Fibroblast of skin of right quadriceps (primary cell): ENCODE measurements at places on chromosomes 12 and 14.

- DNase-seq, result no peak
Observed at GRCh38 chr12:122306407-122306806, 40.1 kb upstream of the VPS33A start.

- DNase-seq, result peak; percentile 18
Observed at GRCh38 chr12:113359133-113359938, 949 bp downstream of the PLBD2 start.

- DNase-seq, result no peak
Observed at GRCh38 chr12:50742776-50743175, 21.1 kb upstream of the ATF1 start.

GRCh38 chr14:104830781-104831180 is 29.9 kb downstream of the ZBTB42 start:
- DNase-seq, result no peak

DNA sequence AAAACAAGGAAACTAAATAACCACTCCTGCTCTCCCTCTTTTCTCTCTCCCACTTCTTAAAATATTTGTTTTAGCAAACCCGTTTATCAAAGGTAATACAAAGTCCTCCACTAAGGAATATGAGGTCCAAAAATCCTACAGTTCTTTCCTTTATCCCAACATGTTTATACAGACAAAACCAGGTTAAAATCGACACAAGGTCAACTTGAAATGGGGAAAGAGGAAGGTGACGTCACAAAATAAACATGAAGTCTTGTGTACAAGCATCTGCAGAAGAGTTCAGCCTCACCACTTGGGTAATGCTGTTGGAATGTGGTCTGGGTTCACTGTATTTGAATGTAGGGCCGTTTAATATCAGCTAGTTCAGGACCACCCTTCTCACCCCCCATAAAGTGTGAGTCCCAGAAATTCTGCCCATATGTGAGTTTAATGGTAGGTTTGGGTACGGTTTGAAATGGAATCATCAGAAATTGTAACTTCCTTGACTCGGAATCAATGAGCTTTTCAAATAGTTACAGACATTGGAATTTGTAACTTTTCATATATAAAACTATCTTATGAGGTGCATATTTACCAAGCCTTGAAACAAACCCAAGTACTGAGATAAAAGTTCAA is 120.0 kb upstream of the SLC38A2 start:
- peak; percentile 83 for DNase-seq

- no peak for DNase-seq
Observed at GRCh38 chr12:105862163-105862821, 276.5 kb downstream of the NUAK1 start.

DNA sequence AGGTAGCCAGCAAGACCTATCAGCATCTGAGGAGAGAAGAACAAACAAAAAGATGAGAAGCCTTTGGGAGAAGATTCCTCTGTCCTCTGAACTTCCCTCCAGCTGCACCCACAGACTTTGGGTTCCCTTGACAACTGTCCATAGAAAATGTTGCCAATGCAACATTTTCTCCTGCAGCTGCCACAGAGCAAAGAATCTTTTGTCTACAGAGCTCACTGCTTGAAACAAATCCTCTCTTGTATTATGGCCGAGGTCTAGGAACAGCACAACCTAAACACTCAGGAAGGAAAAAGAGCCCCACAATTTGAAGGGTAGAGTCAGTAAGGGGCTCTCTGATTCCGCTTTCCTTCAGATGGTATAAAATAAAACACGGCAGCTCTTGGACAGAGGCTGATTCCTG is 14.3 kb downstream of the POMT2 start:
- no peak for DNase-seq

DNA sequence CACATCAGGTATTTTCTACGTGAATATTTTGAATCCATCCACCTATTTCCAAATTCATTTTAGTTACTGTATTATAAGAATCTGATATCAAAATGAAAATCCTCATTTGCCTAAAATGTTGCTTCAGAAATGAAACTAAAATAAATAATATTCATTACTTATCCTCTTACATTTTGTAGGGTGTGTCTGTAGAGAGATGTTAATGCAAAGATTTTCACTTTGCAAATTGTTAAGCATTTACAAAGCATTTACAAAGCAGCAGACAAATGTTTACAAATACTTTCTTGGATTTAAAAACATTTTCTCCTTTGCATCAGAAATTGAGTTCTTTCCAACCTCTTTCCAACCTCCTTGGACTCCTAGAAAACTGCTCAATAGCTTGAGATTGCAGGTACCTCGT is 360.0 kb upstream of the DCN start:
- no peak for DNase-seq

- no peak for DNase-seq
Observed at GRCh38 chr12:26978801-26979200, 35.4 kb downstream of the TM7SF3 start.

DNA sequence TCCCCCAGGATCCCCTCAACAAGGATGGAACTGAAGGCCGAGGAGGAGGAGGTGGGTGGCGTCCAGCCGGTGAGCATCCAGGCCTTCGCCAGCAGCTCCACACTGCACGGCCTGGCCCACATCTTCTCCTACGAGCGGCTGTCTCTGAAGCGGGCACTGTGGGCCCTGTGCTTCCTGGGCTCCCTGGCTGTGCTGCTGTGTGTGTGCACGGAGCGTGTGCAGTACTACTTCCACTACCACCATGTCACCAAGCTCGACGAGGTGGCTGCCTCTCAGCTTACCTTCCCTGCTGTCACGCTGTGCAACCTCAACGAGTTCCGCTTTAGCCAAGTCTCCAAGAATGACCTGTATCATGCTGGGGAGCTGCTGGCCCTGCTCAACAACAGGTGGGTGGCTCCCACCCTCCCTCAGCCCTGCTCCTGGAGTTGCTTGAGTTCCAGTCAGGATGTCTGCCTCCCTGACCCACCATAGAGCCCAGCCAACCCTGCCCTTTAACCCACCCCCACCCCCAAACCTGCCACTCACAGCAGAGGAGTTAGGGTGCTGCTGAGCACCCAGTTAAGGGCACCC is 1.4 kb downstream of the ASIC1 start:
- DNase-seq, result no peak

DNA sequence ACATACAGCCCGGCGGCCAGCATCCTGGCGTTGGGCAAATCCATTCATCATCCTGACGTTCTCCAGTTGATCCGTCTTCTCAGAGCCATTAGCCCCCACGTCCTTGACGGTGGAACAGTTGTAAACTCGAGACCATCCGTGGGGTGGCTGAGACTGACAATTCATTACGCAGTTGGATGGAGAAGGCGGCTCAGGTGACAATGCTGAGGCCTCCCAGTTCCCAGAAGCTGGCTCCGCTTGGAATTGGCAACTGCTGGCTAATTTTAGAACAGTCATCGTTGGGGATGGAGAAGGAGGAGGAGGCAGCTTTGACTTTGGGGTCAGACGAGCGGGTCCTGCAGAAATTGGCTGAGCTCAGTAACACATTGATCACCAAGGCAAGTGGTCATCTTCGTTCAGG is 186.5 kb downstream of the PHETA1 start:
- DNase-seq, result no peak

GRCh38 chr14:71885301-71885700 is 46.9 kb upstream of the RGS6 start:
- DNase-seq, result no peak

DNA sequence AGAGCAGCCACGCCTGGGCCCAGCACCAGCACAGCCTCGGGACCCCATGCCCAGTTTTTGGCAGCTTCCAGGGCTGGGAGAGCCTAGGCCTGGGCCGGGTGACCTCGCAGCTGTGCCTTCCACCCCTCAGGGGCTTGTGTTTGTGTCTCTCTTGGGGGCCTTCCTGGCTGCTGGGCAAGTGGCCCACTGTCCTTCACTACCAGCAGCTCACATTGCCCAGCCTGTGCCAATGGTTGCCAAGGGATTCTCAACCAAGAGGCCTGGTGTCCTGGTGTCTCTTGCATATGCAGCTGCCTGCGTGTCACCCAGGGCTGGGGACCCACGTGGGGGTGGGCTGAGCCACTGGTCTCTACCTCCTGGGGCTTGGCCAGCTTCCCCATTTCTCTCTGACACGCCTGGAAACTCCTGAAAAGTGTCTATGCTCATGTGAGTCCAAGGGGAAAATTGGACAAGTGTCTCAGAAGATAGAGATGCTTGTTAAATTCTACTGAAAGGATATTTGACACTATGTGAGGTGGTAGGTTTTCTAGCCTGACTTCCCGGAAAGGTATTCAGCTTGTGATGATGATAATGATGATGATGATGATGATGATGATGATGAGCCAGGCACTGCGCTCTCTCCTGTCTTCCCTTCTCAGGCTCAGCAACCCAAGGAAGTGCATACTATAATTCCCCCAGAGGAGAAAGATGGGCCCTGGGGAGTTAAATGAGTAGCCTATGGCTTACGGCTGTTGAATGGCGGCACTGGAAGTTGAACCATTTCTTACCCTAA is 48.8 kb upstream of the ESRRB start:
- no peak for DNase-seq

- DNase-seq, result peak; percentile 88
Observed at GRCh38 chr14:23306412-23307145, at the start of gene BCL2L2. BCL2L2 (plus strand) TSS chr14:23306833; CDS start chr14:23307768, 935 bp downstream.

DNA sequence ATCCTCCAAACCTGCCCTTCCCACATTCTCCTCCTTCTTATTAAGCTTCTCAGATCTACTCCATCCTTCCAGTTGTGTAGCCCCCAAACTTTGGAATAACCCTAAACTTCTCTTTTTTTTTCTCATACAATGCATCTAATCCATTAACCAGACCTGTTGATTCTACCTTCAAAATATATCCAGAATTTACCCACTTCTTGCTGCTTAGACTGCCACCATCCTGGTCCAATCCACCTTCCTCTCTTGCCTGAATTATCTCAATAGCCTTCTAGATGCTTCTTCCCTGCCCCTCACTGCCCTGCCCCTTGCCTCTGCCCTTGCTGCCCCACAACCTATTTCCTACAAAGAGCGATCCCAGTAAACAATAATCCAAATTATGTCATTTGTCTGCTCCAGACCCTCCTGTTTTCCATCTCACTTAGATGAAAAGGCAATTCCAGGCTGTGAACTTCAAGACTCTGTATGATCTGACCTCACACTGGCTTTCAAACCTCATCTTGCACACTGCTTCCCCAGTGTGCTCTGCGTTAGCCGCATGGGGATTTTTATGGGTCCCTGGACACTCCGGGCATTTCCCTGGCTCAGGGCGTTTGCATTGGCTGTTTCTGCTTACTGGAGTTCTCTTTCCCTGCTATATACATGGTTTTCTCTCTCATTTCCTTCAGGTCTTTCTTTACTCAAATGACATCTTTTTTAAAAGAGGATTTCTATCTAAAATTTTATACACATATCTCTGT is 42.6 kb upstream of the HIF1A start:
- peak; percentile 42 for DNase-seq

- DNase-seq, result peak; percentile 11
Observed at GRCh38 chr12:52358575-52359350, 8.5 kb downstream of the KRT85 start.

DNA sequence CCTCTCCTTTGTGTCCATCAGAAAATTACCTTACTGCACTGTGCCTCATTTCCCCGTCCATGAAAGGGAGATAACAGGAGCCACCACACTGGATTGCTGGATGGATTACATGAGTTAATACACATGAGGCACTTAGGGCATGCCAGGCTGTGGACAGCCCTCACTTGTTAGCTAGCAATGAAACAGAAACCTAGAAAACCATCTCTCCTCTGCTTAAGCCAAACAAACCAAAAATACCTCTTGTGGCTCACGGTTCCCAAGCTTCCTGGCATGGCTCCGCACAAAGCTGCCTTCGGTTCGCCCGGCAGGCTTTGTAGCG is 660 bp upstream of the HCFC2 start:
- no peak for DNase-seq

GRCh38 chr14:53231171-53231570 is 78.0 kb upstream of the DDHD1 start:
- DNase-seq, result no peak

DNA sequence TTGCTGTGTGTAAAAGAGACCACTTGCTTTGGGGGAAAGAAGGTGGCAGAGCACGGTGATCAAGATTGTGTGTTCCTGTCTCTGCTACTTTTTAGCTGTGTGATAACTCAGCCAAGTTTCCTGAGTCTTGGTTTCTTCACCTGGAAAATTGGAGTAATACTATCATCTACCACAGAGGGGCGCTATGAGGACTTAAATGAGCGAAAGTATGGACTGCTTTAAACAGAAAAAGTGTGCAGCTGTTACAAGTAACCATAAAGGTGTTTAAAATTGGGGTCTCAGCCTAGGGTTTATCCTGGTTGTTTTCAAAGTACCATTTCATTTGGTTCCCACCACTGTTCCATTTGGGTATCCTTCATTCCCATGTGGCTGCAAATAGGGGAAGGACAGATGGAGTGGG is 65.9 kb upstream of the WSCD2 start:
- peak; percentile 7 for DNase-seq

DNA sequence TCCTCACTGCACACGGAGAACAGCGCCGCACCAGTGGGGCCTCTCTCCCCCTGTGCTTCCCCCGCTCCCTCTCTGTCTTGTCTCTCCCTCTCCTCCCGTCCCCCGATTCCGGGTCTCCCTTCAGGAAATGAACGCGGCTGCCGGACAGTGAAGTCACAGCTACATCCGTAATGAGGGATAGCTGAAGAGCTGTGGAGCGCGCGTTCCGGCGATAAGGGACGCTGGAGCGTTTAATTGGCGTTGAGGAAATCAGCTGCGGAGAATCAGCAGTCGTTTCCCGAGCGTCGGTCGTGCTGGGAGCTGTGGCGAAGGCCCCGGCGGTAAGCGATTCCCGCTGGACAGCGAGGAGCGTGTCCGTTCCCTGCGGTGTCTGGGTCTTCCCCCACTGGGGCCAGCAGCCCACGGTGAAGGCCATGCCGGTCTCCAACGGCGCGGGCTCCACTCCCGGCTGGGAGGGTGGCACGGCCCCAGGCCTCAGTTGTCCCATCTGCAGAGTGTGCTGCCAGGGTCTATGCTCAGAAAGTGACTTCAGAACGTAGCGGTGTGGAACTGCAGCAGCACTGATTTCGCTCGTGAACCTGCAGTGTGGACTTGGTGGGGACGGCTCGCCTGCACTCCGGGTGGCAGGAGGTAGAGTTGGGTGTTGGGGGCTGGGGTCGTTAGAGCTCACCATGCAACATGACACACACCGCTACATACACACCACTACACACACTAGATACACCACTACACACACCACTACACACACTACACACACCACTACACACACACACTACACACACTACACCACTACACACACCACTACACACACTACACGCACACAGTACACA is 10.9 kb downstream of the NOC4L start:
- DNase-seq, result no peak

GRCh38 chr14:35292051-35292769 is at the start of gene PSMA6:
PSMA6 (plus strand) TSS chr14:35292382; CDS start chr14:35292477, 95 bp downstream.
- DNase-seq, result peak; percentile 99

- DNase-seq, result no peak
Observed at GRCh38 chr12:127401536-127401935, 865.4 kb upstream of the TMEM132C start.

GRCh38 chr12:54259194-54260011 is 20.5 kb downstream of the CBX5 start:
- DNase-seq, result peak; percentile 93
